ENCODE measurements at places on chromosomes 13 and 19.
A peak's percentile ranks its signal among the peaks of the same experiment; 100 is the strongest.

DNA sequence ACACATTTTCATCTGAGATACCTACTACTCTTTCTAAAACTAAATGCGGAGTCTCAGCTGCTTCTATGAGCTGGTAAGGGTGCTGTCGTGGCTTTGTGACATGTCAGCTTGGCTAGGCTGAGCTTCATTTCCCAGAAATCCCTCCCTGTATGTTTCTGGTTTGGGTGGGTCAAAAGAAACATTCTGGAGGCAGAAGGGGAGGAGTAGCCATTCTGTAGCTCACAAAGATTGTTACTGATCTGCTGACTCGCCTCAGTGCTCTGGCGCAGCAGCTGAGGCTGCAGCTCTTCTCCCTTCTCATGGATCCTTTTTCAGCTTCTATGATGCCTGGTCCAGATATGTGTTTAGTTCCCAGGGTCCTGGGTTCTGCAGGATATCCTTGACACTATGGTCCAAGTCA lies 114.7 kb downstream of the RAP2A start:
- H3K36me3 ChIP-seq, result no peaks in the 10 kb centered on the region
- no peak overlapping the region for H3K4me3 ChIP-seq
- no peak overlapping the region for H3K27ac ChIP-seq
- no peak for DNase-seq

- H3K4me3 ChIP-seq, result no peak overlapping the region
- DNase-seq, result no peak
- H3K36me3 ChIP-seq, result no peaks in the 10 kb centered on the region
- no peak overlapping the region for H3K27ac ChIP-seq
- no peaks in the 10 kb centered on the region for H3K27me3 ChIP-seq
- no peaks in the 10 kb centered on the region for H3K4me1 ChIP-seq
These were observed 290.4 kb downstream of the SLITRK6 start for GRCh38 chr13:85508683-85509329.

- no peaks in the 10 kb centered on the region for H3K27me3 ChIP-seq
- H3K36me3 ChIP-seq, result peaks cover 26% of the 10 kb centered on the region
- H3K4me1 ChIP-seq, result no peaks in the 10 kb centered on the region
- no peak overlapping the region for H3K27ac ChIP-seq
- H3K4me3 ChIP-seq, result no peak overlapping the region
These were observed 17.6 kb upstream of the ZNF835 start for GRCh38 chr19:56689198-56689597.

GRCh38 chr19:16654627-16655026 lies 5.3 kb downstream of the SMIM7 start:
- peaks cover 15% of the 10 kb centered on the region for H3K36me3 ChIP-seq
- DNase-seq, result no peak
- no peak overlapping the region for H3K27ac ChIP-seq
- no peak overlapping the region for H3K4me3 ChIP-seq
- H3K27me3 ChIP-seq, result no peaks in the 10 kb centered on the region
- H3K4me1 ChIP-seq, result peaks cover 45% of the 10 kb centered on the region

- no peak overlapping the region for H3K27ac ChIP-seq
- no peaks in the 10 kb centered on the region for H3K27me3 ChIP-seq
- H3K4me1 ChIP-seq, result peaks cover 9% of the 10 kb centered on the region
- no peaks in the 10 kb centered on the region for H3K36me3 ChIP-seq
These were observed 11.6 kb upstream of the TOMM40 start for GRCh38 chr19:44879309-44880065.

DNA sequence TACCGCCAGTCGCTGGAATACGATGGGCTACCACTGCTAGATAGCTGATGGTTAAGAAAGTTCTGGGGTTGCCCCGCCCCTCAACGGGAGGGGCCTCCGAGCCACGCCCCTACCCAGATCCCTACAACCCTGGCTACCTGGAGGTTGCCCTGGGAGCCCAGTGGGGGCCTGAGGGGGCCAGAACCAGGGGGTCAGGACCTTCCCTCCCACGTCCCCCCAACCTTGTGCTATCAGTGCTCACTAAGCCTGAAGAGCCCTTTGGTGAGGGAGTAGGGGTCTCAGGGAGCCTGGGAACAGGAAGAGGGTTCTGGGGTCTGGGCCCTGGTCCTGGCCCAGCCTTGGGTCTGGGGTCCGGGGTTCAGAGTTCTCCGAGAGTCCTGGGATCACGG lies 8.9 kb downstream of the OCEL1 start:
- no peak overlapping the region for H3K27ac ChIP-seq
- peak overlapping the region; percentile 88 for H3K4me3 ChIP-seq
- peaks cover 14% of the 10 kb centered on the region for H3K4me1 ChIP-seq
- no peaks in the 10 kb centered on the region for H3K27me3 ChIP-seq

DNA sequence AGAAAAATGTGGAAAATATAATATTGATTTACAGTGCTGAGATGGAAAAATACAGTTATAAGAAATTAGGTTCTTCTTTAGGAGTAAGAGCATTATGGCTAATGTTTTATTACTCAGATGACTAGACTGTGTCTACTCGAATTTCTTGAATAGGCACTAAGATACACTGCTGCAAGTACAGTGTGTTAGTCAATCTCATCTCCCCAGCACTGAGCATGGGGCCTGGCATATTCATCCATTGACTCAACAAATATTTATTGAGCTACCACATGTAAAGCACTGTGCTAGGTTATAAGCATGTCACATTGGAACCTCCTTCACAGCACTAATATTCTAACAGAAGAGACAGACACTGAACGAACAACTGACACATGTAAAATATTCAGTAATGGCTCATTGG lies 242.5 kb upstream of the GPC6 start:
- H3K4me1 ChIP-seq, result no peaks in the 10 kb centered on the region
- no peaks in the 10 kb centered on the region for H3K36me3 ChIP-seq
- H3K27ac ChIP-seq, result no peak overlapping the region
- DNase-seq, result no peak

- no peak overlapping the region for H3K27ac ChIP-seq
- no peaks in the 10 kb centered on the region for H3K36me3 ChIP-seq
- H3K4me3 ChIP-seq, result no peak overlapping the region
- no peaks in the 10 kb centered on the region for H3K4me1 ChIP-seq
- peaks cover 3% of the 10 kb centered on the region for H3K27me3 ChIP-seq
- no peak for DNase-seq
These were observed 438.8 kb downstream of the EFNB2 start for GRCh38 chr13:106096661-106097092.

DNA sequence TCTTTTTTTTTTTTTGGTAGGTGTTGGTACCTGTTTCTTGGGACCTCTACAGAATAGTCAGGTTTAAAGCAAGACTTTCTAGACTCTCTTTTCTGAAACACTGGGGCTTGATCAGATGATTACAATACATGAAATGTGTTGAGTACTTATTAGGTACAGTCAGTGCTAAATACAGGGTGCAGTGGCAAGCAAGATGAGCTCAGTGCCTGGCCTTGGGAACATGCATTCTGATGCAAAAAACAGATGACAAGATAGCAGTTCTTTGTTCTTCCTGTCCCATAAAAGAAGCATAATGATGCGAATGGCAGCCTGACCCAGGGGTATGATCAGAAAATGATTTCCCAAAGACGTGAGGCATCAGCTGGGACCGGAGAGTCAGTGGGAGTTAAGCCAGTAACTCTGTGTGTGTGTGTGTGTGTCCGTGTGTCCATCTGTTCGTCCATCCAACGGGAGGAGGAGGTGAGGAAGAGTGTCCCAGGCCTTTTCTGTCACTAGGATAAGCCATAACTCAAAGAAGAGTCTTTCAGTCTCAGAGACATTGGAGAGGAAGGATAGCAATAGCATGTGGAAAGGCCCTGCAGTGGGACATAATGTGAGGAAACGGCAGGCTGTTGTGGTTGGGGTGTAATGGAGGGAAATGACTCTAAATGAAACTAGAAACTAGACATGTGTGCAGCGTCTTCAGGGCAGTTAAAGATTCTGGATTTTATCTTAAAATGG lies 32.2 kb downstream of the SLAIN1 start:
- no peaks in the 10 kb centered on the region for H3K27me3 ChIP-seq
- H3K36me3 ChIP-seq, result peaks cover 11% of the 10 kb centered on the region
- H3K4me1 ChIP-seq, result peaks cover 35% of the 10 kb centered on the region
- no peak overlapping the region for H3K4me3 ChIP-seq

GRCh38 chr13:41411522-41411921 lies 45.8 kb upstream of the RGCC start:
- H3K36me3 ChIP-seq, result no peaks in the 10 kb centered on the region
- H3K27me3 ChIP-seq, result no peaks in the 10 kb centered on the region
- DNase-seq, result no peak
- no peaks in the 10 kb centered on the region for H3K4me1 ChIP-seq

- peak overlapping the region; percentile 99 for H3K27ac ChIP-seq
- peaks cover 66% of the 10 kb centered on the region for H3K4me1 ChIP-seq
- no peak for DNase-seq
- H3K27me3 ChIP-seq, result no peaks in the 10 kb centered on the region
- peak overlapping the region; percentile 98 for H3K4me3 ChIP-seq
- H3K36me3 ChIP-seq, result peaks cover 8% of the 10 kb centered on the region
These were observed 463 bp upstream of the POMP start for GRCh38 chr13:28658539-28658795.

- H3K36me3 ChIP-seq, result no peaks in the 10 kb centered on the region
- peaks cover 2% of the 10 kb centered on the region for H3K27me3 ChIP-seq
- DNase-seq, result no peak
- H3K27ac ChIP-seq, result no peak overlapping the region
- no peaks in the 10 kb centered on the region for H3K4me1 ChIP-seq
These were observed 165.7 kb upstream of the KL start for GRCh38 chr13:32850316-32851052.

DNA sequence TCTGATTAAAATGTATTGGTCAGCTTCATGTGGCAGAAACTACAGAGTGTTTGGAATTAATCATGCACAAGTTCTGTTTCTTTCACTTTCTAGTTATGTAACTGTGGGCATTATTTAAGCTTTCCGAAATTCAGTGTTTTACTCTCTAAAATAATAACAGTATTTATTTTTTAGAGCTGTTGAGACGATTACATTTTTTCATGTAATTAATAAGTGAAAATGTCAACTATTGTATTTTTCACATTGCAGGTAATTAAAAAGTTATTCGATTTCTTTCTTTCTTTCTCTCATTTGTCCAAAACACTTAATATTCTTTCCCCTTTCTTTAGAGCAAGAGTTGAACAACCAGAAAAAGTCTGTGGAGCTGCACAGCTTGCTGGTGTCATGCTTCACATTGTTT lies 559.4 kb upstream of the PCDH20 start:
- H3K4me1 ChIP-seq, result no peaks in the 10 kb centered on the region
- no peaks in the 10 kb centered on the region for H3K36me3 ChIP-seq
- no peak overlapping the region for H3K27ac ChIP-seq
- H3K27me3 ChIP-seq, result no peaks in the 10 kb centered on the region
- no peak overlapping the region for H3K4me3 ChIP-seq
- no peak for DNase-seq

GRCh38 chr13:24654741-24655140 lies 25.5 kb upstream of the ATP12A start:
- H3K27ac ChIP-seq, result no peak overlapping the region
- no peak for DNase-seq
- H3K4me1 ChIP-seq, result no peaks in the 10 kb centered on the region
- no peaks in the 10 kb centered on the region for H3K36me3 ChIP-seq

- H3K4me1 ChIP-seq, result no peaks in the 10 kb centered on the region
- no peaks in the 10 kb centered on the region for H3K27me3 ChIP-seq
- no peak for DNase-seq
- H3K27ac ChIP-seq, result no peak overlapping the region
These were observed 210.0 kb upstream of the OBI1 start for GRCh38 chr13:78868991-78869390.

DNA sequence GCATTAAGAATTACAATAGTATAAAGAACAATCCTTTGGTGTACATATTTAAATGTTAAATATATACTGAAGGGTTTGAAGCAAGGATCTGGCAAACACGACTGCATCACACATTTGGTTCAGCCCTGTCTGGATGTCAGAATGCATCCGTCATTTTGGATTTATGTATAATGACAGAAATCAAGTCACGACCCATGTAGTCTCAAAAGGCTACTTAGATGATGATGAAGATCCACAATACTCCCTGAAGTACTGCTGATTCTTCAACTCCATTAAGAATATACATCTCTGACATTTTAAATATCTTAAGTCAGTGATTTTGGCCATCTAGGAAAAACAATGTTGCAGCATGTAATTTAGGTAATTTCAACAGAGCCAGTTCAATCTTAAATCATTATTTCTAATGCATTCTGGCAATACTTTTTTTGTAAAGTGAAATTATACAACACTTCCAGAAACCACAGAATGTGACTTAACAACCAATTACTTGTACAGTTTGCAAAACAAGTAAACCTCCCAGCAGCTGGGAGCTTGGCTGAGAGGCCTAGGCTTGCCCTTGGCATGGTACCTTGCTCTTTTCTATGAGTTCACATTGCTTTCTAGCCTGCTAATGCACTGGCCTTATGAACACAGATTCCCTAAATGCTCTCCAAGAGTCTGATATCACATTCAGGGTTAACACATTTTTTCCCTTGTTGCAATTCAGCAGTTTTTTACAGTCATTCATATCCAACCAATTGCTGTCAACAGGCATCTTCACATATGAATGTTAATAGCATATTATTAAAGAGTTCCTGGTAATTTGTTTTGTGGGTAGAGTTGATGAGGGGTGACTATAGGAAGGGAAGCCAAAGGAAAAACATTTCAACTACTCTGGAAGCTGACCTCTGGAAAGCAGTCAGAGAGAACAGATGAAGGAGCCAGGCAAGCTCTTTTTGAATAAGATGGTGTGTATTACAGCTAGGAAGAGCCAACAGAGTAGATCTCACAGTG lies 175.2 kb downstream of the ENOX1 start:
- DNase-seq, result no peak
- H3K36me3 ChIP-seq, result no peaks in the 10 kb centered on the region
- H3K4me3 ChIP-seq, result no peak overlapping the region
- H3K4me1 ChIP-seq, result no peaks in the 10 kb centered on the region
- H3K27me3 ChIP-seq, result peaks cover 2% of the 10 kb centered on the region
- H3K27ac ChIP-seq, result no peak overlapping the region

Measured in naive thymus-derived CD8-positive, alpha-beta T cell (primary cell).